Hippocampal formation (tissue), 2 donors: ENCODE measurements at places on chromosomes 3 and 15.

- DNase-seq: no peak
Measured at GRCh38 chr3:126381966-126382365, 12.7 kb upstream of the CFAP100 start.

GRCh38 chr3:146757759-146758158 is 152.6 kb upstream of the PLSCR5 start:
- no peak for DNase-seq

- DNase-seq: no peak
Measured at GRCh38 chr3:77147836-77148578, 108.1 kb downstream of the ROBO2 start.

DNA sequence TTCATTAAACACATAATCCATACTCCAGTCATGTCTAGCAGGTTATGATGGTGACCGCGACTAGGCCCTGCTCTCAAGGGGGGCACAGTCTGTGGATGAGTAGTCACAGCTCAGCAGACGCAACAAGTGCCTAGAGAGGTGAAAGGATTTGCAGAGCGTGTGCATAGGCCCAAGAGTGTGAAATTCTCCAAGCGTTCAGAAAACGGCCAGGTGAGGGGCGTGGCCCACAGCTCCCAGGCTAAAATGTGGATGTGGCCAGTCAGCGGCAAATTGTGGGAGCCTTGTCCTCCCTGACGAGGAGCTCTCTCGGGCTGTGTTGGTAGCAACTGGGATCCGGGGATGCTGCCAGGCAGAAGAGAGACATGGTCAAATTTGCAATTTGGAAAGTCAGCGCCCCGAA is 46.4 kb upstream of the TSEN2 start:
- no peak for DNase-seq

GRCh38 chr3:16318176-16318575 is 53.2 kb downstream of the OXNAD1 start:
- DNase-seq: no peak
